ENCODE measurements at places on chromosomes 3 and 15.

DNA sequence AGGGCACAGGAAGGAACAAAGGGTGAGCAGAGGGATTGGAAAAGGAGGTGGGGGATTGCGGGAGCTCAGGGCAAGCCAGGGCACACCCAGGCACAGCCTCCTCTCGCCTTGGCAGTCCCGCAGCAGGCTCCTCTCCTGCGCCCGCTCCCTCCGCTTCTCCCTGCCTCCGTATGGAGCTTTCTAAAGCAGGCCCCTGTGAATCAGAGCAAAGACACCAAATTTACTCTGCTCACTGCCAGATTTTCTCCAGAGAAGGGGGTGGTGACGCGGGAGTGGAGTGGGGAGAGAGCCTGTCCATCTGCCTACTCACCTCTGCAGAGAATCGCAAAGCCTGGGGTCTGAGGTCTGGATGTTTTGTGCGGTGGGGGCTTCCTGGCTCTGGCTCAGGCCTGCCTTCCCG is 20.0 kb downstream of the ATP2B2 start:
- DNase-seq = no peak

GRCh38 chr3:123632161-123632655 is 47.4 kb upstream of the HACD2 start:
- no peak for DNase-seq

DNA sequence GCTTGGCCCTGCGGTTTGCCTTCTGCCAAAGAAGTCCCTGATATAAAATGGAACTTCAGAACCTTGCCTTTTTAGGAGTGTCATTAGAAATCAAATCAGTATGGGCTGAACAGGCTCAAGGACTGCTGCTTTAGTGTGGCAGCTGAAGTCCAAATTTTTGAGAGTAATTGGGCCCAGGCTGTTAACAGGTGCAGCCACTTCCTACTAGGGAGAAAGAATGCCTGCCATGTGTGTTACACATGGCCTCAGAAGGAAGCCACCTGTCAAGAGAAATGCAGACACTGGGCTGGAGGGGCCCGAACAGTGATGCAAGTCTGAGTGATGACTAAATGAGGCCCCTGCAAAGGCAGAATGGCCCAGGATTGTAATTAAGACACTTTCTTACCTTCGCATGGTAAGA is 786.7 kb upstream of the CFAP20DC start:
- no peak for DNase-seq

DNA sequence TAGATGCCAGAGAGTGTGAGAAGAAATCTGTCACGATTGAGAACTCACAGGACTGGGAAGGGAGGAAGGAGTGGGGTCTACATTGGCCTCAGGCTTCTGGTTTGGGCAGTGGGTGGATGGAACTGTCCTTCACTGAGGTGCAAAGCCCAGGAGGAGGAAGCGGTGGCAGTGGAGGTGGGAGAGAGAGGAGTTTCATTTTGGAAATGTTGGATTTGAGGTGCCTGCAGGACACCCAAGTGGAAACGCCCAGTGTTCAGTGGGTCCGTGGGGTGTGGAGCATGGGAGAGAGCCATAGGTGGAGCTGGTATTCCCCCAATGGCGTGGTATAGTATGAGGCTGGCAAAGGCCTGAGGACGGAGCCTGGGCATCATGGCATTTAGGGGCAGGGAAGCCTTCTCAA is 9.3 kb upstream of the EPHB3 start:
- no peak for DNase-seq

DNA sequence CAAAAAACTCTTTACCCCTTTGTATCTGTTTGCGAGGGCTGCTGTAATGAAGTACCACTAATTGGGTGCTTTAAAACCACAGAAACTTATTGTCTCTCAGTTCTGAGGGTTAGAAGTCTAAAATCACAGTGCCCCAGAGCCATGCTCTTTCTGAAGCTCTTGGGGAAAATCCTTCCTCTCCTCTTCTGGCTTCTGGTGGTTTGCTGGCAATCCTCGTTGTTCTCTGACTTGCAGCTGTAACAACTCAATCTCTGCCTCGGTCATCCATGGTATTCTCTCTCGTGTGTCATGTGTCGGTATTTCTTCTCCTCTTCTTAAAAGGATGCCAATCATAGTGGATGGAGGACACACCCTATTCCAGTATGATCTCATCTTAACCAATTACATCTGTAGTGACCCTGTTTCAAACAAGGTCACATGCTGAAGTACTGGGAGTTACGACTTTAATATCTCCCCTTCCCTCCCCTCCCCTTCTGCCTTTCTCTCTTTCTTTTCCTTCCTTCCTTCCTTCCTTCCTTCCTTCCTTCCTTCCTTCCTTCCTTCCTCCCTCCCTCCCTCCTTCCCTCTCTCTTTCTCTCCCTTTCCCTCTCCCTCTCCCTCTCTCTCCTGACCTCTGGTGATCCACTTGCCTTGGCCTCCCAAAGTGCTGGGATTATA is 6.5 kb upstream of the ARL8B start:
- no peak for DNase-seq

DNA sequence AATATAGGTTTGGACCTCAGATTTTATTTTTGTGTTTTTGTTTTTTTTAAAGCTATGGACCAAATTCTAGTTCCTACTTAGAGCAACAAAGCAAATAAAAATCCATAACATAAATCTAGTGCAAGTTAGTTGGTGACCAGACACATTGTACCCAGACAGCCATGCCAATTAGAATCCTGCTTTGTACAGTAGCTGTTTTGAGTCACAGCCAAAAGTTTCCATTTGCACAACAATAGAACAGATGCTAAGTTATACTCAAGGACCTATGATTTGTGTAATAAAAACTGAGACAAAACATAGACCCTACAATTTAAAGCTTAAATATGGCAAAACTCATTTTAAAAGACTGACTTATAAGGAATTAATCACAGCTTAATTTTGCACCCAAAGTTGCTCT is 513.1 kb upstream of the CBLB start:
- no peak for DNase-seq

- DNase-seq = no peak
Observed at GRCh38 chr15:98017150-98017964, 56.9 kb downstream of the ARRDC4 start.

DNA sequence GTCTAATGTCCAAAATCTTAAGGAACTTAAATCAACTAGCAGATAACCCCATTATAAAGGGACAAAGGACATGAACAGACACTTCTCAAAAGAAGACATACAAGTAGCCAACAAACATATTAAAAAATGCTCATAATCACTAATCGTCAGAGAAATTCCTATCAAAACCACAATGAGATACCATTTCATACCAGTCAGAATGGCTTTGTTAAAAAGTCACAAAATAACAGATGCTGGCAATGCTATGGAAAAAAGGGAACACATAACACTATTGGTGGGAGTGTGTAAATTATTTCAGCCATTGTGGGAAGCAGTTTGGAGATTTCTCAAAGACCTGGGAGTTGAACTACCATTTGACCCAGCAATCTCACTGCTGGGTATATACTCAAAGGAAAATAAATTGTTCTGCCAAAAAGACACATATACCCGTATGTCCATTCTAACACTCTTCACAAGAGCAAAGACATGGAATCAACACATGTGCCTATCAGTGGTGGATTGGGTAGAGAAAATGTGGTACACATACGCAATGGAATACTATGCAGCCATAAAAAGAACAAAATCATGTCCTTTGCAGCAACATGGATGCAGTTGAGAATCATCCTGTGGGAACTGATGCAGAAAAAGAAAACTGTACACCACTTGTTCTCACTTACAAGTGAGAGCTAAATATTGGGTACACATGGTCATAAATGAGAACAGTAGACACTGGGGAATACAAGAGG is 78.5 kb downstream of the TCF12 start:
- no peak for DNase-seq

GRCh38 chr15:40163657-40164416 is 3.0 kb downstream of the BUB1B start:
- DNase-seq = no peak

DNA sequence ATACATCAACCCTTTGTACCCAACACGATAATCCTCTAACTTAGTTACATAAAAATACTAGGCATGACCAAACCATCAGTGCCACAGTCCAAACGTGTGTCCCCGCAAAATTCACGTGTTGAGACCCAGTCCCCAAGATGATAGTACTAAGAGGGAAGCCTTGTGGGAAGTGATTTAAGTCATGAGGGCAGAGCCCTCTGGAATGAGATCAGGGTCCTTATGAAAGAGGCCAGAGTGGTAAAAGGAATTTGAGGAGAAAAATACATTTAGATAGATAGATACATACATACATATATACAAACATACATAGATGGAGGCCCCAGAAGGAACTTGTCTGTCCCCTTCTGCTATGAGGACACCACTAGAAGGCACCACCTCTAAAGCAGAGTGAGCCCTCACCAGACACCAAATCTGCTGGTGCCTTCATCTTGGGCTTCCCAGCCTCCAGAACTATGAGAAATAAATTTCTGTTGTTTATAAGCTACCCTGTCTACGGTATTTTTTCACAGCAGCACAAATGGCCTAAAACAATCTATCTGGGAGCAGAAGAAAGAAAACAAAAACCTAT is 8.0 kb downstream of the TBC1D2B start:
- DNase-seq = peak; percentile 54

- no peak for DNase-seq
Observed at GRCh38 chr3:132709761-132710160, 12.4 kb downstream of the NPHP3 start.

DNA sequence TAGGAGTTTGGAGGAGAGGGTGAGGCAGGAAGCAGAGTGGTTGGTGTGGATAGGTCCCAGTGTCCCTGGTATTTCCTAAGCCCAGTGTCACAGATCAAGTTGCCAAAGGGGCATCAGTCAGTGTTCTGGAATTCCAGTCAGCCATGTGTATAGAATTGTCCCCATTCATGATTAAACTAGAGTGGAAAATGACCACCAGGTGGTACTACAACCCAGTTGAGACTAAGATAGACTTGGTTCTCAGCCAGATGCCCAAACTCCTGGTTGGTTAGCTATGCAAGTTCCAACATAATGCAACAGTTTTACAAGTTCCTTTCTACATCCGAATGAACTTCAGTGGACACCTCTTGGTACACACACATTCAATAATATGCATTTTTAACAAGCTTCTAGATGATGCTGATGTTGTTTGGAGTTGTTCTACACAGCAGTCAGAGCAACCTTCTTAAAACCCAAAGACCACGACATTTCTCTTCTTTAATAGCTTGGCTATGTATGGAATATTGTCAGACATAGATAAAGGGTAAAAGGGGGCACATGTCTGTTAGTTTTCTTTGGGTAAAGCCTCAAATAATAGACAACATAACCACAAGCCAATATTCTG is 8.4 kb upstream of the ATR start:
- peak; percentile 77 for DNase-seq

DNA sequence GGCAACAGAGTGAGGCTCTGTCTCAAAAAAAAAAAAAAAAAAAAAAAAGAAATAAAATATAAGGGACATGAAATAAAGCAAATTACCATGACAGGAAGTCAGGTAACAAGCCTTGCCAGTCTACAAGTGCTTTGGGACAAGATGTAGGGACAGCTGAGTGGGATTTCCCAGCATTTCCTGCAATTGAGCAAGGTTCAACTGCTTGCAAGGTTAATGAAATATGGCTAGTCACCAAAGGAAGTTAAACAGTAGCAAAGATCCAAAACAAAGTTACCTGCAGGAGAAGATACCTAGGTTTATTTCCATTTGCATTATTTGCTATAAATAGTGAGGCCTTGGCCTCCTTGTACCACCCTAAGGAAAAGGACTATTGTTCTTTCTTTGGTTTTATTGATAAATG is 22.3 kb upstream of the CNOT10 start:
- no peak for DNase-seq

GRCh38 chr3:125108833-125109535 is 53.2 kb upstream of the HEG1 start:
- DNase-seq = no peak

DNA sequence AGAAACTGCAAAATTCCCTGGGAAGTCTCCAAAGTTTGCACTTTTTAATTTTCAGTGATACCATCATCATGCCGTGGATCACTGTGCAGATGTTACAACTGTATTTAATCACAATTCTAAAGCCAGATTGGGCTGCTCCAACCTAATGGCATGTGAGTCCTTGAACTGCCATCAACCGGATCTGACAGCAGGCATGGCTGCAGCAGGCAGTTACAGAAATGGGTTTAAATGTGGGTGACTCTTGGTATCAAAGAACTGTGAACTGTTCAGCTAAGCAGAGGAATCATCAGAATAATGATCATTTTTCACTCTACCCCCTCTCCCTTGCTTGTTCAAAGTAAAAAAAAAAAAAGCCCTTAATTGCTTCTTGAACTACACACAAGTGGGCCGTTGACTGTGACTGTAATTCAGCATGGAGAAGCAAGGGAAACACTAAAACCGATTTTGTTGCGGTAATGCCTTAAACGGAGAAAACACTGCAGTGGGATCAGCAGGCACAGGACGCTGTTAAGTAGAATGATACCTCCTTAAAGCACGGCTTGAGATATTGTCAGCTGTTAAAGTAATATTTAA is 152.4 kb downstream of the RORA start:
- no peak for DNase-seq

Data from NB4 (cell line).